Aortic smooth muscle cell (primary cell): ENCODE measurements at places on chromosomes 6 and 20. TPM values are rescaled to one million over a fixed set of nuclear protein-coding genes. Genes with fewer than 3 reads are reported as not detected.

Gene HLA-DOA
- not detected in 2 replicates for total RNA-seq

Gene PBOV1
- not detected in 2 replicates for total RNA-seq

Gene C6orf47
- 22.2 and 26.7 TPM in 2 replicates for total RNA-seq

Gene ZSCAN16
- total RNA-seq: 3.5 and 4.1 TPM in 2 replicates

Gene PRPF6
- 80.3 and 82.0 TPM in 2 replicates for total RNA-seq

Gene MC3R
- total RNA-seq: not detected in 2 replicates

Gene EMILIN3
- not detected in 2 replicates for total RNA-seq

Gene ELOVL5
- 71.9 and 93.9 TPM in 2 replicates for total RNA-seq
